ENCODE measurements at places on chromosomes 12 and 14. TPM values are rescaled to one million over a fixed set of nuclear protein-coding genes. Genes with fewer than 3 reads are reported as not detected.
A peak's percentile ranks its signal among the peaks of the same experiment; 100 is the strongest.

SSTR1 gene
- 1.6 TPM for polyA plus RNA-seq

GRCh38 chr12:53928054-53928835 lies 10.4 kb upstream of the HOXC13 start:
- no peak for DNase-seq

- no peak for DNase-seq
Measured at GRCh38 chr12:52144512-52145227, 47.1 kb downstream of the KRT80 start.

DNA sequence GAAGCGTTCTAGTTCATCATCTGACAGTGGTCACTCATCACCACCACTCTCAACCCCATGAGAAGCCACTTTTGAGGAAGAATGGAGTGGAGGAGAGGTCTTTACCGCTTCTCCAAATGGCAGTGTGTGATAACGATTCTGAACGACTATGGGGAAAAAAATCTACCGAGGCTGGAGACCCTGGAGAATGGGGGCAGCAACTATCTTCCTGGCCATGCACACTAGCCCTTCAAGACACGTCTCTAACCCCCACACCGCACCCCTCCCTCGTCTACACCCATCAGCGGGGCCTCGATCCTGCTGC lies 365 bp downstream of the ING4 start:
- DNase-seq: no peak

- no peak for DNase-seq
Measured at GRCh38 chr14:32657081-32657480, 281.6 kb upstream of the NPAS3 start.

- no peak for DNase-seq
Measured at GRCh38 chr14:59236195-59236594, 47.7 kb downstream of the DAAM1 start.

- no peak for DNase-seq
Measured at GRCh38 chr14:104800015-104800770, 708 bp upstream of the ZBTB42 start.

- DNase-seq: peak; percentile 49
Measured at GRCh38 chr12:65826353-65827171, 2.3 kb downstream of the HMGA2 start.

All from right renal cortex interstitium (tissue), 3 donors.